Stimulated activated CD4-positive, alpha-beta T cell treated with anti-CD3 and anti-CD28 coated beads, Interleukin-12 subunit alpha, Interleukin-12 subunit beta, amount 100 ng/mL, for 24 hours (primary cell): ENCODE measurements at places on chromosomes 12 and 14.

DNA sequence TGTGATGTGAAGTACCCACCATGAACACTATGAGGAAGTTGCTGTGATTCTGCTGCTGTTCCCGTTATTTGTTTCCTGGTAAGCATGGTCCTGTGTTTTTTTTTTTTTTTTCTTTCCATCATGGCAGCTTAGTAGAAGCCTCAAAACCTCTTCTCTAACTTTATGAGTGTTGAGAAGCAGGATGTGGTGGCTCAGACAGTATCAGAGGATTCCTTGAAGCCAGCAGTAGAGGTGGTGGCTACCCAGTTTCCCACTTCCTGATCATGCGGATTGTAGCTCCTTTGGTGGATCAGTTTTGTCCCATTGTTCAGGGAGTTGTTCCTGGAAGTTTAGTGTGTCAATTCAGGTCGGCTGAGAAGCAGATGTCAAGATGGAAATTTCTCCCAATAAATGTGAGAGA, 175.8 kb downstream of the ATP23 start:
- no peak for DNase-seq

- DNase-seq = no peak
Observed at GRCh38 chr12:846421-846820, 94.0 kb downstream of the WNK1 start.

DNA sequence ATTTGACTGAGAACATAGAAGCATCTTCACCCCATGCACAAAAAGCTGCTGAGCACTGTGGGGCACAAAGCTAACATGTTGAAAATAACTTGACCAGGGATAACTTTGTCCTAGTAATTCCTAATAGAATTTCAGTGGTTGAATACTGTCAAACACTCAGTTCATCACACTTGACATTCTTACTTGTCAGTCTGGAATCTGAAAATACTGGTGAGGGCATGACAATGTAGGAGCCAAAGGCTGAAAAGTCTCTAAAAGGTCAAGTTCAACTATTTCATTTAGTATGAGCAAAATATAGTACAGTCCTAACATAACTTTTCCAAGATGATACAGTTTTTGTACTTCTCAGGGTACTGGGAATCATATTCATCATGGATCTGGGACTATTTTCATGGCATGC, 504.4 kb upstream of the LMO3 start:
- no peak for DNase-seq

- DNase-seq = no peak
Observed at GRCh38 chr14:71478542-71478941, 453.7 kb upstream of the RGS6 start.

DNA sequence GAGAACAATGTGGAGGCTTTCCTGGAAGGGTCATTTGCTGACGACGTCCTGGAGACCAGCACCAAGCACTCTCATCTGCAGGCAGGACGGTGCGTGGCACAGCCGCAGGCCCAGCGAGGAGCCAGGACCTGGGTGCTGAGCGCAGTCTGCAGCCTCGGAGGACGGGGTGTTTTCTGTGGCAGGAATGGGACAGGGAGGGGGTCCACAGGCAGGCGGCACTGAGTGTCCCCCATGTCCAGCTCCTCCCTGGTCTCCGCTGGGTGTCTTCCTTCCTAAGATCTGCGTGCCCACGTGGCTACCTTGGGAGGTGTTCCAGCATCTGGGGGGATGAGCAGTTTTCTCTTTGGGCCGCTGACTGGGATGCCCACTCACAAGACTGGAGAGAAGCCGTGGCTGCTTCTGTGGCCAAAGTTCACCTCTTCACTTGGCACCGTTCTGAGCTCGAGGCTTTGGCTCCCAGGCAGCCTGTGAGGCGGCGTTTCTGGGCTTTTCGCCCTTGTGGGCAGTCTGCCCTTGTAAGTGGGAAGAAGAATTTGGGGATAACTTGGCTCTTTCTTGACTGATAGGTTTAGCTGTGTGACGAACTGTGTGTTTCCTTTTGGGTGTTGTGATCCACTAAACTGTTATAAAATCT, 72.2 kb downstream of the NOC4L start:
- no peak for DNase-seq
